ENCODE measurements at places on chromosomes 2 and 18. TPM values are rescaled to one million over a fixed set of nuclear protein-coding genes. Genes with fewer than 3 reads are reported as not detected.

Gene GPR39
- 4.7 TPM for total RNA-seq

Gene CNNM3
- 13.6 TPM for total RNA-seq

Gene LIMS4
- 3.0 TPM for total RNA-seq

Gene KCNG2
- not detected for total RNA-seq

Gene MOCOS
- total RNA-seq, result 8.6 TPM

Gene SPDYA
- total RNA-seq, result not detected

Gene ADRA2B
- not detected for total RNA-seq

Gene ANTXR1
- total RNA-seq, result 40.9 TPM

Gene POMC
- total RNA-seq, result 6.5 TPM

Gene EMILIN1
- total RNA-seq, result 15.2 TPM

Gene VSNL1
- total RNA-seq, result 0.33 TPM

Gene APLF
- total RNA-seq, result 2.8 TPM

Gene GLI2
- total RNA-seq, result 25.5 TPM

Gene TEKT4
- not detected for total RNA-seq

Gene CD207
- not detected for total RNA-seq

Gene MEP1B
- not detected for total RNA-seq

Gene INPP1
- total RNA-seq, result 8.2 TPM

Gene FEV
- total RNA-seq, result not detected

Gene ZDBF2
- 4.3 TPM for total RNA-seq

Gene ACADL
- total RNA-seq, result 0.51 TPM

Gene GAREM2
- total RNA-seq, result 2.3 TPM

All from mesangial cell (primary cell).